ENCODE measurements at places on chromosomes 4 and X.

DNA sequence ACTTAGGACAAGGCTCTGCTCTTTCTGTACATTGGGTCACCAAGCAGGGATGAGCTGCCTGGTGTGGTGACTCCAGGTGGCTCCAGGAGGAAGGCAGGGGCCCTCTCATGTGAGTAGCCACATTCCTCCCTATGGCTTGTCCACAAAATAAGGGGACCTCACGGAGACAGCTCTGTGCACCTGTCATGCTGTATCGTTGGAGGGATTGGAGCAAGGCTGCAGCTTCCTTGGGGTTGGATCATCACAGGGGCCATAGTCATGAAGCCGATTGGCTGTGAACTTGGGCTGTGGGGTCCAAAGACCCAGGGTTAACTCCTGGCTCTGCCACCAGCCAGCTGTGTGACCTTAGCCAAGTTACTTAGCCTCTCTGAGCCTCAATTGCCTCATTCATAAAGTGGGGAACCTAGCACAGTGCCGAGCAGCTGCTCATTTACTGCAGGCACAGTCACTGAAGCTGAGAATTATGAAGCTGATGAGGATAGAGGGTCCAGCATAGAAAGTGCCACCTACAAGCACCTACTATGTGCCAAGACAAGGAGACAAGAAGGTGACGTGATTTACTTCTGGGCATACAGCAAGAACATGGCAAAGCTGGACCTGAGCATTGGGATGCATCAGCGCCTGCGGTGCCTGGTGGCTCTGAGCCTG, 11.8 kb upstream of the KIAA0232 start:
- no peak for DNase-seq

DNA sequence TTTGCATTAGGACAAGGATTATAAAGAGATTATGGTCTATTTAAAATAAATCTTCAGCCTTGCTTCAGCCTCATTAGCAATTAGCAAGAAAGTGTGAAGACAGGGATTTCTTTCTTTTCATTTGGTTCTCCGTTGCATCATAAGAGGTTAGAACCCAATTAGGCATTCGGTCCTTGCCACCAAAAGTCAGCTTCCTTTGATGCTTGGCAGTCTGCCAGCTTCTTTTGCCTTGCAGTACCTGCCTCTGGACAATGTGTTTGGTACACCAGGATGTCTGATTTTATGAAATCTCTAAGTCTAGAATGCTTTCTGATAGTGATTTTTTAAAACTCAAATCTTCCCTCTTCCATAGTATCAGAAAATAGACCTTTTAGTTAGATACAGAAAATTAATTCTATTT, 12.4 kb downstream of the SMIM20 start:
- DNase-seq, result no peak

GRCh38 chrX:7503251-7503650, 339.7 kb upstream of the VCX start:
- DNase-seq, result no peak

DNA sequence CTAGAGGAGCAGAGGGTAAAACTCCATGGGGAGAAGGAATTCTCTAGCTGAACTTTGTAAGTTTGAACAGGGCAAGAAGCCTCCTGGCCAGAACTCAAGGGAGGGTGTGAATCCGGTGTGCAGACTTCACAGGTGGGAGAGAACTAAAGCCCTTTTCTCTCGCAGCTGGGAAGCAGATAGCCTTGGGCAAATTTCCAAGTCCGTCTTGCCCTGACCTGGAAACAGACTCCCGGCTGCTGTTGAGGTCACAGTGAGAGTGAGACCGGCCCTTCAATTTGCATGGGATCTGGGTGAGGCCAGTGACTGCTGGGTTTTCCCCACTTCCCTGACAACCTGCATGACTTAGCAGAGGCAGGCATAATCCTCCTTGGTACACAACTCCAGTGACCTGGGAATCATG, 94.5 kb upstream of the ZNF827 start:
- DNase-seq, result no peak

DNA sequence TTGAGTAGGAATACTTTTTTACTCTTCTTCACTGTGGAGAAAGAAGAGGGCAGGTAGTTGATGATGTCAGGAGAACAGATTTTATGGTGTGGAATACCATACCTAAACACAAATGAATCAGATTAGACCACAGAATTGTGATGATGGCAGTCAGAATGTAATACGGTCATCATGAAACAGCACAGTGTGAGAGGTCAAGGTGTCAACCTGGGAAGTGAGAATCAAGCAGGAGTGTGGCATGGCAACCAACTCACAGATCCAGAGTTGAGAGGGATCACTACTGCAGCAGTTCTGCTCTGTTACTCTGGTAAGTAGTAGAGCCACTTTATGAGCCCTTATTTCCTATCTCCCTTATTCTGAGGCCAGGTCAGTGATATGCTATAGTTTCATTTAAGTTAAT, 27.7 kb downstream of the METTL14 start:
- DNase-seq, result no peak

DNA sequence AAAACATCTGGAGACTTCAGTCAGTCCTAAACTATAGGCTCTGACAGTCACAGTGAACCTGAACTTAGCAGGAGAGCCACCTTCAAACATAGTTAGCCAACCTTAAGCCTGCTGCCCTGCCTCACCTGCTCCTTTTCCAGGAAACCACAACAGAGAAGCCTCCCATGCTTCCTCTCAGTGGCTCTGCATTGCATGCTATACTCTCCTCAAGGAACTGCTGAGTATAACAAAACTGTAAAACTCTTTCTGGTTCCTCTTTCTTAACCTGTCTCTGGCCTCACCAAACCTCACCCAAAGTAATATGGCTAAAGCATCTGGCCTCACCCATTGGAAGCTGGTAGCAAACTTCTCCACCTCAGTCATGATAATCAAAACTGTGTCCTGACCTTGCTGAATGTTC, 122.1 kb downstream of the ANKRD50 start:
- no peak for DNase-seq

DNA sequence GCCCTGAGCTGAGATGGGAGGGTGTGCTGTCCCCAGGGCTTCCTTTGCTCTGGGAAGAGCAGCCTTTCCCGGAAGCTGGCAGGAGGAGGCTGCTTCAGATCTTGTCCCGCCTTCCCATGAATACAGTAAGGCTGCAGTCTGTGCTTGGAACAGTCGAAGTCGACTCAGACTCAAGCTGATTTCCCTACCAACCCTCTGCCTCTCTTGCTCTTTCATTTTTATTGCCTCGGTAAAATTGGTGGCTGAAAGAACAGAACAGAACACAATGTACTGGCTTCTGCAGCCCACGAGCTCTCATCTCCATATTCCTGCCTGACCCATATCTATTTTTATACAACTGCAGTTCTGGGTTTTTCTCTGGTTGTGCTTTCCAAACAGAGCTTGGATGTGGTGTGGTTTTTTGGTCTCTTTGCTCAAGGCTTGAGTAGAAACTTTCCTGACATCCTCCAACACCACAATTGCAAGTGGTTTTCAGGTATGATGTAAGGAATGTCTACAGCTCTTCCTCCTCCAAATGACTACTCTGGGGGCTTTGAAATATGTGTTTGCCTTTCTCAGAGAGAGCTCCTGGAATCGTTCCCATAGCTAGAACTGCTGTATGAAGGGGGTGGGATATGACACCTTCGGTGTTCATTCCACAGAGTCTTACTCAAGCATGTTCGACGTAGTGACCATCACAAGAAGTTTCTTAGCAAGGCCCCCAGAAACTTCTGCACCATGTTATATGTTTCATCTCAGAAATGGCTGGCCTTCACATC, 61.3 kb downstream of the ENPP6 start:
- no peak for DNase-seq

DNA sequence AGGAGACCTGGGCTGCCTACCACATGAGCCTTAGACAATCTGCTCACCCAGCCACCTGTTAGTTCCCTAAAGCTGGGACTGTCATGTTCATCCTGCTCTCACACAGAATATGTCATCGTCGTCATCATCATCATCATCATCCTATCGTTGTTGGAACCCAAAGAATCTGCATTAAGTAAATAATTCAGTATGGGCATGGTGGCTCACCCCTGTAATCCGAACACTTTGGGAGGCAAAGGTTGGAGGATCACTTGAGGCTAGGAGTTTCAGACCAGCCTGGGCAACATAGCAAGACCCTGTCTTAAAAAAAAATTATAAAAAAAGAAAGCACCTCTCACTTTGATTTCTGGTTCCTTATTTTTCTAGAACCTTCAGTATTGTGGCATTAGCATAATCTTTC, 6.4 kb downstream of the ENOPH1 start:
- no peak for DNase-seq

- DNase-seq, result no peak
Observed at GRCh38 chrX:132842460-132843238, 115.8 kb downstream of the HS6ST2 start.

GRCh38 chr4:95091272-95091671, 333.5 kb downstream of the BMPR1B start:
- DNase-seq, result no peak

GRCh38 chr4:8876982-8877779, 5.5 kb upstream of the HMX1 start:
- no peak for DNase-seq

- DNase-seq, result no peak
Observed at GRCh38 chr4:85448906-85449890, 25.8 kb upstream of the ARHGAP24 start.

- no peak for DNase-seq
Observed at GRCh38 chr4:9608300-9608699, 164.1 kb downstream of the DEFB131A start.

DNA sequence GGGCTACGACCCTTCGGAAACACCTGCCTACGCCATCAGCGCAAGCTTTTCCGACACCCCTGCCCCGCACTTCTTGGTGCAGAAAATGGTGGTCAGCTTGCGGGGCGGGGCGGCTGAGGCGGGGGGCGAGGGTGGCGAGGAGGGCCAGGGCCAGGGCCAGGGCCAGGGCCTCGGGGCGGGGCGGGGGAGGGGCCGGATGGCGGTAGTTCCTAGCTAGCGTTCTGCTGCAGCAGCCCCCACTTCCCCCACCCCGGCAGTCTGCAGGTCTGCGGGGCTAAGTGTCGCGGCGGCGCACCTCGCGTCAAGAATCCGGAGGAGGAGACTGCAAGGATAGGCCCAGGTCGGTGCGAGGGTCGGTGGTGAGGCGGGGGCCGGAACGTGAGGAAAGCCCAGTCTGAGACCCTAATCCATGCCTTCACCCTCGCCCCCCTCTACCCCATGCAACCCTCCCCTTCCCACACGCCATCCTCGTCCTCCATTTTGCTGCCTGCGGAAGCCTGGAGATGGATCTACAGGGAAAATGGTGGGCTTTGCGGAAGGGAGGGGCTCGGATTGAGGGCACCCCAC, 600 bp downstream of the BEX4 start:
- peak; percentile 14 for DNase-seq

- DNase-seq, result no peak
Observed at GRCh38 chrX:39336671-39337311, 535.5 kb downstream of the MID1IP1 start.

DNA sequence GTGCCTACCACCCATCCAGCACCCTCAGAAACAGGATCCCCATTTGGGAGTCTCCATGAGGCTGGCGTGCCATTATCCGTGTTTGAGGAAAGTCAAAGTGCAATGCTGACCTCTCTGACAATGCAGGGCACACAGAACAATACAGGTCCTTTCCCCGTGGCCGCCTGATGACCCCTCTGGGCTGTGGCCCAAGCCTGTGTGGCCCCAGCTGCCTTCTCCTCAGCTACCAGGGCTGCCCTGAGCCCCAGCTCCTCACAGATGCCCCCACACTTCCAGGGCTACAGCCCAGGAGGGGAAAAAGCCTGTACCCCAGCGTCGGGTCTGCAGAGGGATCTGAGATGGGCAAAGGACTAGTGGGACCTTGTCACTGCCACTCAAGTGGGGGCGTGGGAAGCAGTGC, 15.5 kb downstream of the ZFYVE28 start:
- no peak for DNase-seq

- DNase-seq, result peak; percentile 43
Observed at GRCh38 chr4:174156239-174156826, 127.1 kb downstream of the FBXO8 start.

- no peak for DNase-seq
Observed at GRCh38 chr4:10677796-10678497, 6.6 kb downstream of the CLNK start.

Data from D341Med (cell line).